ENCODE measurements at places on chromosomes 16 and 17. TPM values are rescaled to one million over a fixed set of nuclear protein-coding genes. Genes with fewer than 3 reads are reported as not detected.

YPEL2 gene
- total RNA-seq, result 12.3 TPM

BICDL2 gene
- 0.50 TPM for total RNA-seq

CALB2 gene
- total RNA-seq, result not detected

CFDP1 gene
- 31.4 TPM for total RNA-seq

SLC25A39 gene
- total RNA-seq, result 133 TPM

CACNB1 gene
- total RNA-seq, result 21.0 TPM

KRTAP9-4 gene
- not detected for total RNA-seq

ZPBP2 gene
- total RNA-seq, result not detected

TMIGD1 gene
- total RNA-seq, result not detected

LYRM1 gene
- total RNA-seq, result 38.6 TPM

- no peak for DNase-seq
- peak overlapping the region; percentile 66 for H3K4me3 ChIP-seq
- no peaks in the 10 kb centered on the region for H3K27me3 ChIP-seq
- peaks cover 31% of the 10 kb centered on the region for H3K4me1 ChIP-seq
Observed at GRCh38 chr17:75088465-75089417, 987 bp downstream of the SLC16A5 start.

- no peak for DNase-seq
- H3K27ac ChIP-seq, result no peak overlapping the region
Observed at GRCh38 chr16:10465821-10466220, 80.0 kb downstream of the ATF7IP2 start.

DNA sequence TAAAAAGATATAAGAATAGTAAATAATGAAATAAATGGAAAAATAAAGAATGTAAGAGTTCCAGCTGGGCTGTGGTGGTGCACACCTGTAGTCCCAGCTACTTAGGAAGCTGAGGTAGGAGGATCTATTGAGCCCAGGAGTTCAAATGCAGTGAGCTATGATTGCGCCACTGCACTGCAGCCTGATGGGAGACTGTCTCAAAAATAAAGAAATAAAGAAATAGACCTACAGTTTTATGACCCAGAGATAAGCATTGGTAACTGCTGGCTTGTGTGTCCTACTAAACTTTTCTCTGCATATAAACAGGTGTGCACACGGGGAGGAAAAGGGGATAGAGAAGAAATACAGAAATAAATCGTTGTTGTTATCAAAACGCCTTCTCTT is 7.8 kb upstream of the PDP2 start:
- peaks cover 1% of the 10 kb centered on the region for H3K36me3 ChIP-seq
- H3K4me1 ChIP-seq, result peaks cover 51% of the 10 kb centered on the region
- H3K4me3 ChIP-seq, result peak overlapping the region; percentile 78

DNA sequence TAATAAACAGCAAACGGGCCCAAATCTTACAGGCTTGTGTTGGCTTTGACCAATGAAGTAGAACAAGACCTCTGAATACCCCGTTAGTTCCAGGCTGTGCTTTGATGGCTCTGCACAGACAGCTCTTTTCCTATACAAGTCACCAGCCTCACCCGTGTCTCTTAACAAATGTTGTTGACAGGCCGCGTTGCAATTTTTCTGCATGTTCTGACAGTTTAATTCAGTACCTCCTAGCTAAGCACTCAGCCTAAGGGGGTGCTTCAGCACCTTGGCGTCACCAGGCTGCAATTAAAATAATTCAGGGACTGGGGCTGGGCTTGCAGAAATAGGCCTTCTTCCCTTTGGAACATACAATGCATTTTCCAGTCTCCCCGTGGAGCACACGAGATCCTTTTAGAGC is 500.1 kb downstream of the MAF start:
- peaks cover 38% of the 10 kb centered on the region for H3K27me3 ChIP-seq
- peaks cover 2% of the 10 kb centered on the region for H3K36me3 ChIP-seq
- no peaks in the 10 kb centered on the region for H3K4me1 ChIP-seq

DNA sequence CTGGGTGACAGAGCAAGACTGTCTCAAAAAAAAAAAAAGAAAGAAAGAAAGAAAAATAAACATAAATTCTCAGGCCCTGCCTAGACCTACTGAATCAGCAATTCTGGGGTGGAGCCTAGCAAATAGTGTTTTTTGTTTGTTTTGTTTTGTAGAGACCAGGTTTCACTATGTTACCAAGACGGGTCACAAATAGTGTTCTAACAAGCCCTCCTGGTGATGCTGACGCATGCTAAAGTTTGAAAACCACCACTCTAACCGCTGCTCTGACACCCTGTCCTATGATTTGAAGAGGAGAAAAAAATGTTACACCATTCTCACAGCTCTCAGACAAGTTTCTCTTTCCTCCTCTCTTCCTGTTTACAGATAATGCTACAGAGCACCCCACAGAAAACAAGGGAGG is 1.5 kb downstream of the MRPL10 start:
- no peaks in the 10 kb centered on the region for H3K27me3 ChIP-seq
- peaks cover 34% of the 10 kb centered on the region for H3K36me3 ChIP-seq
- H3K4me1 ChIP-seq, result peaks cover 47% of the 10 kb centered on the region
- peak overlapping the region; percentile 97 for H3K27ac ChIP-seq
- peak overlapping the region; percentile 97 for H3K4me3 ChIP-seq

DNA sequence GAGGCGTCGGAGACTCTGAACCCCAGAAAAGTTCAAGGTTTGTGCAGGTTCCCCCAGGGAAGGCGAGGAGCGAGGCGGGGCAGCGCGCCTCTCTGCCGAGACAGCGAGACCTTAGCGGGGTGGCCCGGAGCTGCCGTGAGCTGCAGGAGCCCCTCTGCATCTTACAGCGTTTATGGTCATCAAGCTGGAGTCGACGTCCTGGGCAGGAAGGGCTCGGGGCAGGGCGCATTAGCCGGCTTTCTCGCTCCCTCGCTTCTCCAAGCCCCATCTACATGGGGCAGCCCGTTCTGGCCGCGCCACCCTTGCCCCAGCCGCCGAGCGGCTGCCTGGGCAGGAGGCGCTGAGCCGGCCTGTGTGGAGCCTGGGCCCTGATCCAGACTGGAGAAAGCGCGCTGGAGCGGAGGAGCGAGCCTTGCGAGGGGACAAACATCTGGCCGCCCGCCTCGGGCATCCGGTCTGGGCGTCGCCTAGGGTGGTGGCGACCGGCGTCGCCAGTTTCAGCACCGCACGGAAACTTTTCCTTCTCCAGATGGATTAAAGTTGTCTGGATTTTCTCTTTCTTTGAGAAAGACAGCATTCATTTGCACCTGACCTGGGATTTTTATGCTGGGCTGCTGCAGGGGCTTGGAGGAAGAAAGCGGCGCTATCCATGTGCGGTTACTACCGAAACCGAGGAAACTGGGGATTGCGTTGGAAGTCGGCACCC is 750 bp downstream of the TMEM132E start:
- H3K4me1 ChIP-seq, result peaks cover 5% of the 10 kb centered on the region
- no peak for DNase-seq
- peaks cover 87% of the 10 kb centered on the region for H3K27me3 ChIP-seq
- H3K36me3 ChIP-seq, result no peaks in the 10 kb centered on the region

- peaks cover 10% of the 10 kb centered on the region for H3K27me3 ChIP-seq
- no peak overlapping the region for H3K4me3 ChIP-seq
- H3K4me1 ChIP-seq, result peaks cover 16% of the 10 kb centered on the region
- H3K36me3 ChIP-seq, result peaks cover 4% of the 10 kb centered on the region
Observed at GRCh38 chr16:89018282-89019158, 41.5 kb upstream of the CBFA2T3 start.

- no peak overlapping the region for H3K4me3 ChIP-seq
- H3K4me1 ChIP-seq, result no peaks in the 10 kb centered on the region
Observed at GRCh38 chr17:55607731-55608341, 96.6 kb upstream of the SMIM36 start.

- DNase-seq, result no peak
- H3K4me3 ChIP-seq, result no peak overlapping the region
- H3K36me3 ChIP-seq, result peaks cover 22% of the 10 kb centered on the region
- no peak overlapping the region for H3K27ac ChIP-seq
- H3K27me3 ChIP-seq, result no peaks in the 10 kb centered on the region
Observed at GRCh38 chr17:78196716-78197115, 9.6 kb downstream of the AFMID start.
